ENCODE measurements at places on chromosomes 6 and 20. TPM values are rescaled to one million over a fixed set of nuclear protein-coding genes. Genes with fewer than 3 reads are reported as not detected.

The NMBR gene
- total RNA-seq = 0.12 TPM

The C20orf202 gene
- total RNA-seq = not detected

The PHACTR3 gene
- not detected for total RNA-seq

The HECA gene
- total RNA-seq = 26.7 TPM

The NCOA3 gene
- 39.1 TPM for total RNA-seq

The ASIP gene
- total RNA-seq = not detected

The ZC2HC1B gene
- not detected for total RNA-seq

Measured in aortic smooth muscle cell (primary cell).